ENCODE measurements at places on chromosomes 4 and X.

GRCh38 chr4:76665153-76665552, 230.1 kb downstream of the SHROOM3 start:
- no peak for DNase-seq

- no peak for DNase-seq
Measured at GRCh38 chr4:113049421-113050370, at the start of gene ANK2. ANK2 (plus strand) TSS chr4:113049653; CDS start chr4:113049729, 76 bp downstream.

- no peak for DNase-seq
Measured at GRCh38 chr4:294732-295131, 10.5 kb downstream of the ZNF732 start.

DNA sequence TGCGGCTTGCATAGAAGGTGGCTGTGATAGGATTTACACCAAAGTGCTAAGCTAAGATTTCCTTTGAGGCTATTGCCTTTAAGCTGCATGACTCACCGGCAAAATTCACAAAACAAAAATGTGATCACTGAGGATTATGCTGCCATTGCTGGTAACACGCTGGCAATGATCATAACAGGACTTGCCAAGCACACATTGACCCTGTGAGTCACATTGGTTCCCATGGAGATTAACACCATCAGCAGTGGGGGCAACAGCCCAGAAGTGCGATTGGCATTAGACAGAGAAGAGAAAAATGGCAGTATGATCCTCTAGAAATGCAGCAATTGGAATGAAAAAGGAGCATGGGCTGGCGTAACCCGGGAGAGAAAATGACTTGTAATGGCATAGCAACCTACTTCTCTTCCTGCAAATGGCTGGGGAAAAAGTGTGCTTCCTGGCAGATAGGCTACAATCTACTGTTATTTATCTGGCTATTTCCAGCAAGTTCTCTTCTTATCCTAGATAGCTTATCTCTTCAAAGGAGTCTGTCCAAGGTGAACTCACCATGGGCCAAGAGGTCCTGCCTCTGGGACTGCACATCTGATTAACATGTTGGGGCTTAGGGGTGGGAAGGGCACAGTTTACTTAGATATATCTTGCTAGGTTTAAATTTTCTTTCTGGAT, 314.2 kb upstream of the IGFBP7 start:
- no peak for DNase-seq

DNA sequence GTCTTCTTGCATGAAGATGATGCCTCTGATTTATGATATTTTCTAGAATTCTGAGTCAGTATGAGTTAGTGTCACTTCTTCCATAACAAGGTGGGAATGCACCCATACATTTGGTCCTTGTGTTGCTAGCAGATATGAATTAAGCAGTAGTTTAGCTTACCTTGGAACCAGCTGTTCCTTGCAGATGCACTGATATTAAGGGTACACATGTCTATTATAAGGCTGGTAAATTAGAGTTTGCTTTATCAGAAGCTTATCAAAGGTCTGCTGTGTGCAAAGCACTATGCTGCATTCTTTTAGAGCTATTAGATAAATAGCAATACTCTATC, 36.5 kb downstream of the AFF1 start:
- no peak for DNase-seq

- no peak for DNase-seq
Measured at GRCh38 chr4:182338746-182339145, 95.5 kb downstream of the TENM3 start.
